Neural progenitor cell (in vitro differentiated cells): ENCODE measurements at places on chromosomes 16 and 17.

GRCh38 chr16:89506791-89507191, 1.4 kb upstream of the SPG7 start:
- no peak for DNase-seq

DNA sequence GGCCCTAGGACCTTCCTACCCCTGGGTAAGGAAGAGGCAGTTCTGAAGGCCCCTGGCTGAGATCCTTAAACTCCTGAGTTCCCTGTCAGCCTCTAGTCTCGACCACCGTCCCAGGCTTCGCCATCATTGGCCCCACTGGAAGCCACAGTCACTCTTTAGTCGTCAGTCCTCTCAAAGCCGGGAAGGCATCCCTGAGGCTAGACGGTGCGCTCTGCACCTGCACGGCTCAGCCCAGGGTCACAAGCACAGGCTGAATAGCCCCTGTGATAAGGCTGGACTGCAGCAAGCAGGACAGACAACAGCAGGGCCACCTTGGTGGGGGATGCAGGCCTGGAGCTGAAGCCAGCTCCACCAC, 3.3 kb upstream of the HEXIM1 start:
- DNase-seq, result no peak

DNA sequence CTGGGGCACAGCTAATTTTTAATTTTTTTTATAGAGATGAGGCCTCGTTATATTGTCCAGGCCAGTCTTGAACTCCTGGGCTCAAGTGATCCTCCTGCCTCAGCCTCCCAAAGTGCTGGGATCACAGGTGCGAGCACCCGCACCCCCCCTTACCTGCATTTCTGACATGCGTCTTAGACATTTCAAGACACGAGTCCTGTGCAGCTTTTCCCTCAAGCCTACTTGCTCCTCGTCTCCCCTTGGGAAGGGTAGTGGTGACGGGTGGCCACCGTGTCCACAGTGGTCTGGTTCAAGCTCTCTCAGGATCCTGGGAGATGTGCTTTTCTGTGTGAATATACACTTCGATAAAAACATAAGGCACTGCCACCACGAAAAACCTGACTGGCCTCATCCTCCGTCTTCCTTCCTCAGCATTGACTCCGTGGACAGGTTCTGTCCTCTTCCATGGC, 9.6 kb downstream of the CANT1 start:
- DNase-seq, result no peak

GRCh38 chr16:57621521-57622271, 6.7 kb upstream of the ADGRG1 start:
- DNase-seq, result no peak

DNA sequence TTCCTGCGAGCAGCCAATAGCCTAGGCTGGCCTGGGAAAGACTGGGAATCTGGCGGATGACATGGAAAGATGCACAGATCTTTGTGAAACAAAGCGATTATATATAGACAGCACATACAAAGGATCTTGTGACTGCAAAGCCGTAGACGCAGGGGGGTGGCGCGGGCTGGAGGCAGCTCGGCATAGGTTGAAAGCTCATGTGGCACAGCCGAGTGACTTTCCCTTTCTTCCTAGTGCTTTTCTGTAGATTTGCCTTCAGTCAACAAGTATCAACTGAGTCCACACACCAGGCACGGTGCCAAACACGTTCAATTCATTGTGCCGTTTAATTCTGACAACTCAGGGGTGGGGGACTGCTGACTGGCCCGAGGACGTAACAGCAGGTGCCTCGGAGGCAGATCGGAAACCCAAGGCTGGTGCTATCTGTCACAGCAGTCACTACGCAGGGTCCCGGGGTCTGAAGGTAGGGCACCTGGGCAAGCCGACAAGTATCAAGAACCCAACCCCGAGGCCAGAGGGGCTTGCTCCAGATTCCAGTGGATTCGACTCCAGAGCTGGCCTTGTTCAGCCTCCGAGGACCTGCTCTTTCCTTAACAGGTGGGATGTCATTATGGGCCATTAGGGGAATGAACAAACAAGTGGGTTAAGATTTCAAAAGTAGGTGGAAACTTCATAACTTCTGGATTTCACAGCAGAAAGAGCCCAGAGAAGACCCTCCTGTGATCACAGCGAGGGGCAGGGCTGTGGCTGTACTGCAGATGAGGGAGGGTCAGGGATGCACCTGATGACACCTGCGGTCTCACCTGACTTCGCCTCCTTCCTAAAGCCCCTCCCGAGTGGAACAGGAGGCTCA, 5.9 kb downstream of the PAM16 start:
- no peak for DNase-seq

- no peak for DNase-seq
These were observed 75.2 kb downstream of the FTO start for GRCh38 chr16:53779186-53779585.

DNA sequence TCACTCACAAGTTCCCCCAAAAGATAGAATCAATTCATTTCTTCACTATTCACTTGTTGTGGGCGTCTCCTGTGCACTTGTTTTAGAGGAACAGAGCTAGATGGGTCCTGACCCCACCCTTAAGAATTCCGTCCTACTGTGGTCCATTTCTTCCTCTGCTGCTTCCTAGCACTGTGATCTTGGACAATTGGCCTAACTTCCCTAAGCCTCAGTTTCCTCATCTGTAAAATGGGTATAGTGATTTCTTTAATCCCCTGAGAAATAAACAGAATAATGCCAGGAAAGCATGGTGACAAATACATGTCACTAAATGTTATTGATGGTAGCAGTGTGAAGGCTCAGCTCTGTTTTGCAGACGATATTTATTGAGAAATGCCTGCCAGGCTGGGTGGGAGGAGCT, 9.9 kb downstream of the BMERB1 start:
- no peak for DNase-seq

GRCh38 chr16:3652373-3653195, 1.9 kb upstream of the DNASE1 start:
- no peak for DNase-seq

- no peak for DNase-seq
These were observed 99.4 kb upstream of the CHMP6 start for GRCh38 chr17:80892019-80892855.

DNA sequence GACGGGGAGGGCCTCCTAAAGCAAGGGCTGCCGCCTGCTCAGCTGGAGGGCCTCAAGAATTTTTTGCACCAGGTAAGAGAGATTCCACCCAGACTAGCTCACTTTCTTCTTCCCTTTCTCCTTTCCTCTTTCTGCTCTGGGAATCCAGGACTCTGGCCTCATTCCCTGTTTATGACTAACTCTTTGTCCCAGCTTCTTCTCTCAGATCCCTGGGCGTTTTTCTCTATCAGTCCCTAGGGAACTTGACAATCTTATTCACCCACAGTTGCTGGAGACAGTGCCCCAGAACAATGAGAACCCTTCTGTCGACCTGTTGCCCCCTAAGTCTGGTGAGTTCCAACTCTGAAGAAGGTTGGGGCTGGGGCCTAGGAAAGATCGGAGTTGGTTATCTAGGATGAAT, 15.6 kb downstream of the CNTROB start:
- no peak for DNase-seq

DNA sequence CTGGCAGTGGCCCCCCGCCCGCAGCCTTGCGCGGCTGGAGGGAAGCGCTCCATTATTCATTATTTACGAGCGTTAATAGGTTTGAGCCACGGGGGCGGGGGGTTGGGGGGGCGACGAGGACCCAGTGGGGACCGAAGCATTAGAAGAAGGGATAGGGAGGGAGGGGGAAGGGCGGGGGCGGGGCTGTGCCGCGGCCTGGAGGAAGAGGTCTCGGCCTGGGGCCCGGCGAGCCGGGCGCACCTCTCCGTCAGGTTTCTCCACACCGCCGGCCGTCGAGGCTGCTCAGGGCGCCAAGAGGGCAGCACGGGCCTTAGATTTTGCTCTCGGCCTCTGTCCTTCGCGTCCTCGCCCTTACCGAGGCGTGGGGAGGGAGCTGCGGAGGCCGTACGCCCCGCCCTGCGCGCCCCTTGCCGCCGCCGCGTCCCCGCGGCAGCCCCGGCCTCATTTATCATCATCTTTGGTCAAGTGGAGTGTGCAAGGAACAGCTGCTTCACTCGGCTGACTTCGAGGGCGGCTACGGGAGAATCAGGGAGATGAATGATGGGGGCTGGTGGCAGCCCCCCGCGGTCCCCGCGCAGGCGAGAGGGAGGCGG, 54.2 kb downstream of the SREBF1 start:
- peak; percentile 72 for DNase-seq

DNA sequence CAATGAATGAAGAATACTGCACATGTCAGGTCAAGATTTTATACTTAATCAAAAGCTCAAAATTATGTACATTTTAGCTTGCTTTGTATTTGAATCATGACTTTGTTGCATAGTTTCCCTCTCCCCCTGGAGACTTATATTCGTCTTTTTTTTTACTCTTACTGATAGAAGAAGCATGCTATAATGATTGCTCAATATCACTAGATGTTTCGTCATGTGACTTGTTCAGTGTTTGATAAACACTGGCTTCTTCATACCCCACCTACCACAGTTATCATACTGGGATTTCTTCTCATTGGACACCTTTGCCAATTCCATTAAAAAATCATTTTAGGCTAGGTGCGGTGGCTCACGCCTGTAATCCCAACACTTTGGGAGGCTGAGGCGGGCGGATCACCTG, 148.7 kb downstream of the FTO start:
- no peak for DNase-seq

DNA sequence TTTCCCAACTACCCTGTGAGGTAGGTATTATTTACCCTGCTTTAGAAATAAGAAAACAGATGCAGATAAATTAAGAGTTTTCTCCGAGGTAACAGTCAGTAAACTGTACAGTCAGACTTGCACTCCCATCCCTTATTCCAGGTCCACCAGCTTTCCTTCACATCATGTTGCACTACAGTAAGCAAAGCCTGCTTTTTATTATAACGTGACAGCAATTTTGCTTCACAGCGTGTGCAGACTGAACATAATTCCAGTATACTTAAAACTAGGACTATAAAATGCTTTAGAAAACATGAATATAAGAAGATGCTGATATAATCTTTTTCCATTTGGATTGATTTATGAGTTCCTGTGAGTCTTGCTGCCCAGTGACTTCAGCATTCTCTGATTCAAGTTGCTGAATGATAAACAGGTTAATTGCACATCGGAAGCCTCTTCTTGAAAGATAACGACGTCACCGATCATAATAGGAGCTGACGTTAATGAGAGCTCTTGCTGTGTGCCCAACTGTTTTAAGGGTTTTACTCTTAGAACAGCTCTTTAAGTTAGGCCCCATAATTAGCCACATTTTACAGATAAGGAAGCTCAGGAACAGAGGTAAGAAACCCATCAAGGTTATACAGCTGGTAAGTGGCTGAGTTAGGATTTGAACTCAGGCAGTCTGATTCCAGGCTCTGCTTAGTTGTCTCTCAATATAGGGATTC, 1.4 kb downstream of the LIG3 start:
- DNase-seq, result peak; percentile 38

GRCh38 chr17:2682176-2682938, 29.2 kb downstream of the CLUH start:
- no peak for DNase-seq

DNA sequence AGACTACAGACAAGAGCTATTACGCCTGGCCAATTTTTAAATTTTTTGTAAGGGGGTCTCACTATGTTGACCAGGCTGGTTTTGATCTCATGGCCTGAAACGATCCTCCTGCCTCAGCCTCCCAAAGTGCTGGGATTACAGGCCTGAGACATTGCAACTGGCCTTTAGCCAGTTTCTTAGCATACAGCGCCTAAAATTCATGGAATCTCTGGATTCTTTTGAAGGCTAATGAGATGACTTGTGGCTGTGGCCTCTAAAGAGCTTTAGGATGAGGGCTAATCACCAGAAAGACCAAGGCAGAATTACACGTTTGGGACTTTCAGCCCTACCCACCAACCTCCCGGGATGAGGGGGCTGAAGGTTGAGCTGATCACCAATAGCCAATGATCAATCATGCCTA, 34.6 kb downstream of the AKAP10 start:
- peak; percentile 14 for DNase-seq

GRCh38 chr16:74113545-74113944, 183.1 kb upstream of the PSMD7 start:
- no peak for DNase-seq

DNA sequence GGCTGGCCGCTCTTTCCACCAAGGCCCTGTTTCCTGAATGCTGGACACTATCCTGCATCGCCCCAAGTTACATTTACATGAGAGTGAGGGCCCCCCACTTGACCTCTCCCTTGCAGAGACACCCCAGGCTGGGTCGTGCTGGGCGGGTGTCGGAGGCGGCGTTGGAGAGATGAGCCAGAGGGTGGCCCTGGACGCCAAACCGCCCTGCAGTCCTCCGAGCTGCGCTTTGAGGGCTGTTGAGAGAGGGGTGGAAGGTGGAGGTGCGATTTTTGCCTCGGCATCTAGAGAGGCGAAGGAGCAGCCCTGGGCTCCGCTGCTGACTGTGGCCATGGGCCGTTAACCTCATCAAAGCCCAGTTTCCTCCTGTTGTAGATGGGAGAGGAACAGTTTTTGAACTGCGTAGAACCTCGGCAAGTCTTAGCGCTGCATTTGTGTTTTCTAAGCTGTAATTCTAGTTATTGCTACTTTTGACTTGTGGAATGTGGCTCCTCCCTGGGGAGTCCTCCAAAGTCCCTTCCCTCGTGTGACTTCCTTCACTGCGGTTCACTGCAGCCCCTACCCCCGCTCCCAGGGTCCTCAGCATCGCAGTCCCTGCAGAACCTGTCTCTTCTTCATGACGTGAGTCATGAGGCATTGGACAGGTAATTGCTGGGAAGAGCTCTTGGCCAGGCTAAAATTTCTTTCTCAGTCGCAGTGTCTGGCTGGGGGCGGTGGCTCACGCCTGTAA, 986 bp upstream of the ELOB start:
- DNase-seq, result peak; percentile 40

DNA sequence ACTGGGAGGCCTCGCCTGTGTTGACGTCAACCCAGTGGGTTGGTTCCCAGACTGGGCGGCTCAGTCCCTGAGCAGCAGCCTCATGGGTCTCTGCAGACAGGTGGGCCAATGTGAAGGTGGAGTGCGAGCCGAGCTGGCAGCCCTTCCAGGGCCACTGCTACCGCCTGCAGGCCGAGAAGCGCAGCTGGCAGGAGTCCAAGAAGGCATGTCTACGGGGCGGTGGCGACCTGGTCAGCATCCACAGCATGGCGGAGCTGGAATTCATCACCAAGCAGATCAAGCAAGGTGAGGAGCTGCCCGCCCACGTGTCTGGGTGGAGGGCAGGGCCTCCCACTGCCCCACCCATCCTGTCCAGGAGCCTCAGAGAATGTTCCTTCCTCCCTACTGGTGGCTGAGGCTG, 44.1 kb downstream of the MRC2 start:
- DNase-seq, result no peak

- no peak for DNase-seq
These were observed 5.1 kb upstream of the RBFOX3 start for GRCh38 chr17:79615926-79616325.
